ENCODE measurements at places on chromosomes 16 and 17. TPM values are rescaled to one million over a fixed set of nuclear protein-coding genes. Genes with fewer than 3 reads are reported as not detected.
A peak's percentile ranks its signal among the peaks of the same experiment; 100 is the strongest.

DNA sequence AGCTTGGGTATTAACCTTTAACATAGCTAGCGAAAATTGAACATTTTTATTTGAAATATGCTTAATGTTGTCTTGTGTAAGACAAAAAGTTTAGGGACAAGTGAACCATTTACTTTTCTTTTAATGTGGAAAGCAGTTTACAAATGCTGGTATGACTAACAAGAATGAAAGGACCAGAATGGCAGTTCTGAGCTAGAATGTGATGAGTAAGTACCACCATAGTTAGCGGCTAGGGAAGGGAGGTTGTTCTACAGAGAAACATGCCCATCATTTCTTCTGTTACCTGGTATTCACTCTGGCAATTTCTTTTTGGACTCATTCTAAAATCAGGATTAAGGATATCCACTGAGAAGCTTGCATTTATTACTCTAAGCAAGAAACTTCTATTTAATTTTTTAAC lies 121.1 kb downstream of the WWOX start:
- no peak for DNase-seq

GRCh38 chr17:64546716-64547115 lies 39.9 kb downstream of the CEP95 start:
- no peak for DNase-seq

- DNase-seq = no peak
Measured at GRCh38 chr16:8855972-8856371, 12.8 kb downstream of the CARHSP1 start.

DNA sequence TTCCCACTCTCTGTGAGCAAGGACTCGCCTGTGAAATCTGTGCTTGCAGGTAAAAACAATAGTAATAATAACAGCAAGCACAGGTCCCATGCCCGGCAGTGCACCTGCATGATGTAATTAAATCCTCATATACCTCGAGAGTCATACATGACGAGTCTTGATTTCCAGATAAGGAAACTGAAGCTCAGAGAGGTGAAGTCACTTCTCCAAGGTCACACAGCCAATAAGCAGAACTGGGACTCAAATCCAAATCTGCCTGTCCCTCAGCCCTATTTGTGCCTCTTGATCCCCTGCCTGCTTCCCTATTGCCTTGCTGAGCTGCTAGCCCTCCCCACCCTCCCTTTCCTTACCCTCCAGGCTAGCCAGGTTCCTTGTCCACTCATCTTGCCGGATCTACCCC lies 38.0 kb upstream of the CPNE2 start:
- DNase-seq = no peak

KRTAP4-1 gene
- 0.34 TPM for total RNA-seq

DNA sequence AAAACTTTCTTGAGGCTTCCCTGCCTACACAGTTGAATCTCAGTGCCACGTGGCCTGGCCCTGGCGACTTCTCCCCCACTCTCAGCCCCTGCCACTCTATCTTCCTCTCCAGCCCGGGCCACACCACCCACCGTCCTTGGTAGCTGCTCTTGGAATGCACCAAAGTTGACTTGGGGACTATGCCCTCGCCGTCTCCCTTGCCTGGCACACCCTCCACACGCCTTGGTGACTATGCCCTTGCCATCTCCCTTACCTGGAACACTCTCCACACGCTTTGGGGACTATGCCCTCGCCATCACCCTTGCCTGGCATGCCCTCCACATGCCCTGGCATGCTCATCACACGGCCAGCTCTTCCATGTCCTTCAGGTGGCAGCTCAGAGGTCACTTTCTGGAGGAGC lies 15.5 kb upstream of the TVP23A start:
- no peak for DNase-seq

DNA sequence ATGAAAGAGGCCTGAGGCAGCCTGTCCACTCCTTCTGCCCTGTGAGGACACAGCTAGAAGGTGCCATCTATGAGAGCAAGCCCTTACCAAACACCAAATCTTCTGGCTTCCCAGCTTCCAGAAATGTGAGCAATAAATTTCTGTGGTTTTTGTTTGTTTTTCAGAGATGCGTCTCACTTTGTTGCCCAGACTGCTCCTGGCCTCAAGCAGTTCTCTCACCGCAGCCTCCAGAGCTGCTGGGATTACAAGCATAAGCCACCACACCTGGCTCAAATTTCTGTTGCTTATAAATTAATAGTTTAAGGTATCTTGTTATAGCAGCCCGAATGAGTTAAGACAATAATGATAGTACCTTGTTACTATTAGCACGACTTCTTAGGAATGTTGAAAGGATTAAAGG lies 12.5 kb upstream of the SLC16A11 start:
- no peak for DNase-seq

CNGB1 gene
- total RNA-seq = 0.17 TPM

GRCh38 chr16:10107081-10107480 lies 75.1 kb downstream of the GRIN2A start:
- DNase-seq = no peak

- DNase-seq = no peak
Measured at GRCh38 chr17:11138023-11138422, 103.0 kb upstream of the SHISA6 start.

DNA sequence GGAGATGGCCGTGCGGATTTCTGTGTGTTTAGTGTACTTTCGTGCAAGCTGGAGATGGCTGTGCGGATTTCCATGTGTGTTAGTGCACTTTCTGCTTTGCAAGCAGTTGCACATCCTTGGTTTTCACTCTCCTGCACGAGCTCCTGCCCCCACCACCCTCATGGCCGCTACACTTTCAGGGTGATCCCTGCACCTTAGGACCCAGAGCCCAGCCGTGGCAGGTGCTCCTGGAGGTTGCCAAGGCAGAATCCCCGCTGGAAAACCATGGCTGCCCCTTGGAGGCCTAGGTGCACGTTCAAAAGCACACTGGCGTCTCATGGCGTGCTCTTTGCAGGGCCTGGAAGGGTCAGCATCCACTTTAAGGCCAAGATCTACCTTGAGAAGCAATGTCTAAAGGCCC lies 311.0 kb upstream of the TNRC6C start:
- no peak for DNase-seq

TADA2A gene
- 24.2 TPM for total RNA-seq

DNA sequence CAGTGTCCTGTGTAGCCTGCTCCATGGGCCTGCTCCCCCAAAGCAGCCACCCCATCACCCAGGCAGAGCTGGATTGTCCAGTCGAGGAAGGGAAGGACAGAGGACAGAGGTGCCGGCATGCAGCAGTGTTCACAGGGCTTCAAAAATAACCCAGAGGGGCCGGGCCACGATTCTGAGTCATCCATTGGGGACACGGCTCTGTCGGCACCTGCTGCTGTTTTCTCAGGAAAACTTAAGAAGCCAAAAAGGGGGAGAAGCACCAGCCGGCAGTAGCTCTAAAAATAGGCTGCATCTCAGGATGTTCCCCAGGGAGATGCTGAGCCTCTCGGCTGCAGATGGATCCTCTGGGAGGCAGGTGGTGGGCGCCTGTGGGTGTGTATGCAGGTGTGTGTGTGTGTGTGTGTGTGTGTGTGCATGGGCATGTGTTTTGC lies 1.6 kb downstream of the CA7 start:
- DNase-seq = no peak

PRSS22 gene
- total RNA-seq = 12.9 TPM

- no peak for DNase-seq
Measured at GRCh38 chr17:3768341-3768740, 32.6 kb downstream of the ITGAE start.

- no peak for DNase-seq
Measured at GRCh38 chr17:49734515-49735490, 27.0 kb upstream of the SLC35B1 start.

DNA sequence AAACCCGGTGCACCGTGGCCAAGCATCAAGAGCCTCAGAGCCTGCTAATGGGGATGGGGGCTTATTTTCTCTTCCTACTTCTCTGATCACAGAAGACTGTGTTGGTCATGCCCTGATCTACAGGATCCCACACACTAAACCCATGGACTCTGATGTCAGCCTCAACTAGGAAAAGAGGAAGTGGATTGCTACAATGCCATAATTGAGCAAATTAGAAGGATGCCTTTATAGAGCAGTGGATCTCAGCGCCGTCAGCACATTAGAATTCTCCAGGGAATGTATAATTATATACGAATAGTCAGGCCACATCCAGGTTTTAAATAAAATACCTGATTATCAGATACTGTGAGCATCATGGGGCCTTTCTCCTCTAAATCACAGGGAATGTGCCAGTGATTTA lies 64.8 kb downstream of the VAT1L start:
- no peak for DNase-seq

DNA sequence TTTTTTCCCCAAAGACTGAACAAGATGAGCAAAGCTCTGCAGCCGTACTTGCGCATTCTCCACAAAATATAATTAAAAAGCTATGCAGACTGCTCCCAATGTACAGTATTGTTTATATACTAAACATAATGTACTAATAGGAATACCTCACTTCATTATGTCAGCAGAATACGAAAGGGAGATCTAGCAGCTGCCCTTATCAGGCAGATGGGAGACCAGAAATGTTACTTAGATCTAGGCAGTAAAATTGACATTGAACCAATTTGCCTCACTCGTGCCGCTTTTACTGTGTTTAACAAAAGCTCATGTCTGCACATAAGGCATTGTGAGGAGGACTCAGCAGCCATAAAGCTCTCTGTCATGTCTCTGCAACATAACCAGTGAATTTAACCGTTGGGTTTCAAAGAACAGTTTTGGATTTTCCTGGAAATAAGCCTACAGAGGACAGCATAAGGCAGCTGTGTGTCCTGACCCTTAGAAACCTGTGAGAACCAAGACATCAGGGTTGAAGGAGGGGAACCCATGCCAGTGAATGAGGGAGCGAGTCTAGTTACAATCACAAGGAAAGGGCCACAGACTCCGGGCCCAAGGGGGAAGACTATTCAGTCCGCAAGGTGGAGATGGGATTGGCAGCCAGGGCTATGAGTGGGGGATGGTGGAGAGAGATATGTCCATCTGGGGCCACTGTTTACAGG lies 71.4 kb downstream of the GNAO1 start:
- DNase-seq = no peak

- no peak for DNase-seq
Measured at GRCh38 chr17:49680314-49680713, 2.4 kb upstream of the SPOP start.

DNA sequence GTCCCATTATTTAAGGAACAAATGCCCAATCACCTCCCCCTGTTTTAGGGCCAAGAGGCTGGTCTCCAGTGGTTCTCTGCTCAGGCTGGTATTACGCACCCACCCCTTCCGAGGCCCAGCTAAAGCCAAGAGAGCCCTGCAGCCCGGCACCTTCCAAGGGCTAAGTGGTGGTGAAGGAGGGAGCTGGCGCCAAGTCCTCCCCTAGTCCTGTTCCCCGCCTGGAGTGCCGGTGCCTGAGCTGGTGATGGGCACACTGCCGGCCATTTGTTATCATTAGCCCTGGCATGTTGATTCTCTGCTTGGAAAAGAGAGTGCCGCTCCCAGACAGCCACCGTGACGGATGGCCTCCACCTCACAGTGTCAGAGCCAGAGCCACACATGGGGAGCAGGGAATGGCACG lies 31.9 kb downstream of the GRIN2C start:
- DNase-seq = no peak

PLLP gene
- 15.8 TPM for total RNA-seq

- no peak for DNase-seq
Measured at GRCh38 chr17:48102798-48103715, 1.8 kb upstream of the CBX1 start.

DNA sequence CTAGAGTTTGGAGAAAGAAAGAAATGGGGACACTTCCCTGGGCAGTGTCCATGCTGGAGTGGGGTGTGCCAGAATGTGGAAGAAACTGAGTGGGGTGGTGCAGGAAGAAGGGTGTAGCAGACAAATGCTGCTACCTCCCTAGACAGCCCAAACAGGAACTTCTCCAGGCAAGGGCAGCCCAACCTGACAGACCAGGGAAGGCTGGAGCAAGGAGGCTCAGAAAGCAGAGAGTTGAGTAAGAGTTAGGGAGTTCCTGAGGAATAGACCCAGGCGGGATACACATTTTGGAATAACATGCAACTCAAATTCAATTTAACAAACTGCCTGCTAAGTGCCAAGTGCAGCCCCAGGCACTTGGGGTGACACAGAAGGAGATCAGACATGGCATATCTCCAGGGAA lies 1.0 kb upstream of the MYO18A start:
- no peak for DNase-seq

DNA sequence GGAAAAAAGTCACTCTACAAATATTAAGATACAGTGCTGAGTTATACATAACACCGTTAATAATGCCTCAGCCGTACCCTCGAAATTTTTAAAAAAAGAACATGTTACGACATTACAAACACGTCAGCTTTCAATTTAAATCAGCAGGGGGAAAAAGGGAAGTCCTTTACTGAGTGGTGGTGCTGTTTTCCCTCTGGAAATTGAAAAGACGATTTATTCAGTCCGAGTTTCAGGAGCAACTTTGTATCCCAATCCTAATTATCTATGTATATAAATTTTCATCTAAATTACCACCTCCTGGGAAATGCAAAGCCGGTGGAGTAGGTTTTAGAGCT lies 1.3 kb downstream of the NETO2 start:
- no peak for DNase-seq

KRT20 gene
- 1,413 TPM for total RNA-seq

- DNase-seq = no peak
Measured at GRCh38 chr16:67084345-67085028, 25.3 kb upstream of the PHAF1 start.

DNA sequence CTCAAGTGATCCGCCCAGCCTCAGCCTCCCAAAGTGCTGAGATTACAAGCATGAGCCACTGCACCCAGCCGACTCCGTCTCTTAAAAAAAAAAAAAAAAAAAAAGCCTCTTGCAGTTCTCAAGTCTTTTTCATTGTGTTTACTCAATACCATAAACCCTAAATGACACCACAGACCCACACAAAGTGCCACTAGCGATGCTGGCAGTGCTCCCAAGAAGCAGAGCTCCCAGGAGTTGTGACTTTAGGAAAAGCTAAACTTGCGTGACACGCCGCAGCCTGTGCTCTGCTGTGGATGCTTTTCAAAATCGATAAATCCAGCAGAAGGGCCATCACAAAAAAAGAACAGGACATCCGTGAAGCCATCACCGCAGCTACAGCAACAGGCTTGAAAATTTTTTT lies 114.7 kb downstream of the ANKRD11 start:
- DNase-seq = no peak

- no peak for DNase-seq
Measured at GRCh38 chr17:8337802-8338752, 1.6 kb upstream of the ODF4 start.

- peak; percentile 41 for DNase-seq
Measured at GRCh38 chr17:7477392-7478275, 1.8 kb downstream of the ZBTB4 start.

GRCh38 chr16:82421851-82422250 lies 204.9 kb upstream of the CDH13 start:
- DNase-seq = no peak

C16orf46 gene
- 0.75 TPM for total RNA-seq

- DNase-seq = peak; percentile 21
Measured at GRCh38 chr16:66858740-66859396, 14.7 kb downstream of the CA7 start.

DNA sequence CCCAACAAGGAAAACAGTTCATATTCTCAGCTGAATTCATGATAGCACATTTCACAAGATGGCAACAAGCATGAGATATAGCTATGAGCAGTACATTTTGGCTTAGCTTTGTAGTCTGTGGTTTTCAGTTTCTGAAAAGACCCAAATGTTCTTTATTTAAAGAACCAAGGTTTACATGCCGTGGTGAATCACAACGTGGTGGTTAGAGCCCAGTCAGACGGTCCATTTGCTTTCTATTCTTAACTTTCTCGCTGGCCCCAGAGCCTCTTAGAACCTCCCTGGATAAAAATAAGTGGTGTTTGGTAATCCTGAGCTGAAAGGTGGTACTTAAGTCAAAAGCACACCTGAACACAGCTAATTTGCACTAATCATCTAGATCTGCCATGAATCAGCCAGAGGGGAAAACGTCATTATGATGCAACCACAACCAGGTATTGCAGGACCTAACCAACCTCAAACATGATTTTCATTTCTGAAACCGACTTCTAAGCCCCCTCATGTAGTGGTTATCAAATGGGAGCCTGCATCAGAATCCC lies 18.6 kb upstream of the HAPSTR1 start:
- no peak for DNase-seq

Measured in left colon (tissue), 2 donors.